GM12878 (cell line): ENCODE measurements at places on chromosomes 16 and 17. TPM values are rescaled to one million over a fixed set of nuclear protein-coding genes. Genes with fewer than 3 reads are reported as not detected.

The CTRB1 gene
- total RNA-seq: 4.4 and 6.2 TPM in 2 replicates

The ZNF785 gene
- total RNA-seq: 11.1 and 11.5 TPM in 2 replicates

The SUZ12 gene
- 47.9 and 48.8 TPM in 2 replicates for total RNA-seq

The OR1D2 gene
- not detected in 2 replicates for total RNA-seq

The ARHGAP23 gene
- total RNA-seq: 5.6 and 5.8 TPM in 2 replicates

The NECAB2 gene
- not detected in 2 replicates for total RNA-seq

The TBC1D3H gene
- not detected in 2 replicates for total RNA-seq

The RAB34 gene
- 28.8 and 33.0 TPM in 2 replicates for total RNA-seq

The EPOP gene
- 9.0 and 9.7 TPM in 2 replicates for total RNA-seq

The MPP2 gene
- 0.21 and 0.56 TPM in 2 replicates for total RNA-seq

The TMEM238L gene
- total RNA-seq: not detected in 2 replicates

The ACSM2A gene
- 0.21 TPM in 1 of 2 replicates, not detected in the other for total RNA-seq

The CCDC200 gene
- total RNA-seq: not detected in 2 replicates

The TMEM88 gene
- 0.69 and 1.1 TPM in 2 replicates for total RNA-seq

The KRT9 gene
- not detected in 2 replicates for total RNA-seq

The SLC6A2 gene
- not detected in 2 replicates for total RNA-seq

The MARVELD3 gene
- not detected in 2 replicates for total RNA-seq

The KRTAP9-2 gene
- not detected in 2 replicates for total RNA-seq
